Stimulated activated CD8-positive, alpha-beta memory T cell treated with anti-CD3 and anti-CD28 coated beads, Interleukin-2, amount 100 ng/mL, for 48 hours (primary cell): ENCODE measurements at places on chromosomes 4 and X.

DNA sequence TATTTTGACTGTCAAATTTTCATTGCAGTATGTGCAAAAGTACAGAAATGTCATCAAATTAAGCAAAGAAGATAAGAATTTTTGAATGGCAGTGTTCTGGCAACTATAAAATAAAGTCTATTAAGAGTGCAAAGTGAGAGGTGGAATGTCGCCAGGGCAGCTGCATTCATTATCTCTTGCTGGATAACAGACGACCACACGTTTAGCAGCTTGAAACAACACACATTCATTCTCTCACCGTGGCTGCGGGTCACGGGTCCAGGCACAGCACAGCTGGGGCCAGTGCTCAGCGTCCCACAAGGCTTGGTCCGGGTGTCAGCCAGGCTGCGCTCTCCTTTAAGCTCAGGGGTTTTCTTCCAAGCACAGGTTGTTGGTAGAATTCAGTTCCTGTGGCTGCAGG lies 113.9 kb downstream of the GPR143 start:
- no peak for DNase-seq

DNA sequence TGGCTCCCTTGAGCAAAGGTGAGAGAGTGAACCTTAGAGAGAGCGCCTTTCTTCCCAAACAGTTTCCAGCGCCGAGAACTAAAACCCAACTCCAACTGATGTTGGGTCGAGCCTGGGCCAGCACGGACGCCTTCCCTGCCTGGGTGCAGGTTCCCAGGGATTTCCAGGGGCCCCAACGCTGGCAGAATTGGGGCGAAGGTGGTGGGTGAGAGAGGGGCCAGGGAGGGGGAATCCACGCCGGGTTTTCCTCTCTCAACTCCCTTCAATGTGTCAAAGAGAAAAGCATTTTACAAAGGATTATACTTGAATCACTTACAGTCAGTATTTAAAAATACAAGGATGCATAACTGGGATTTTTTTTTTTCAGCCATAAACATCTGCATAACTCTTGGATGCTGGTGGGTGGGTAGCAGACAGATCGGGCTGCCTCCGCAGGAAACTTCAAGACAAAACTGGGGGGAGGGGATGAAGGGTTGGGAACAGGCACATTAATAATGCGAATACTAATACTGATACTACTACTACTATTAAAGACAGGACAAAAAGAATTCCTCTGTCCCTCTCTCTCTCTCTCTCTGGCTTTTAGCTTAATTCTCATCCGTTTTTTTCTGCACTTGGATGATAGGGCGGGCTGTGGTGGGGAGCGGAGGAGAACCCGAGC lies 1.3 kb upstream of the ARX start:
- no peak for DNase-seq

DNA sequence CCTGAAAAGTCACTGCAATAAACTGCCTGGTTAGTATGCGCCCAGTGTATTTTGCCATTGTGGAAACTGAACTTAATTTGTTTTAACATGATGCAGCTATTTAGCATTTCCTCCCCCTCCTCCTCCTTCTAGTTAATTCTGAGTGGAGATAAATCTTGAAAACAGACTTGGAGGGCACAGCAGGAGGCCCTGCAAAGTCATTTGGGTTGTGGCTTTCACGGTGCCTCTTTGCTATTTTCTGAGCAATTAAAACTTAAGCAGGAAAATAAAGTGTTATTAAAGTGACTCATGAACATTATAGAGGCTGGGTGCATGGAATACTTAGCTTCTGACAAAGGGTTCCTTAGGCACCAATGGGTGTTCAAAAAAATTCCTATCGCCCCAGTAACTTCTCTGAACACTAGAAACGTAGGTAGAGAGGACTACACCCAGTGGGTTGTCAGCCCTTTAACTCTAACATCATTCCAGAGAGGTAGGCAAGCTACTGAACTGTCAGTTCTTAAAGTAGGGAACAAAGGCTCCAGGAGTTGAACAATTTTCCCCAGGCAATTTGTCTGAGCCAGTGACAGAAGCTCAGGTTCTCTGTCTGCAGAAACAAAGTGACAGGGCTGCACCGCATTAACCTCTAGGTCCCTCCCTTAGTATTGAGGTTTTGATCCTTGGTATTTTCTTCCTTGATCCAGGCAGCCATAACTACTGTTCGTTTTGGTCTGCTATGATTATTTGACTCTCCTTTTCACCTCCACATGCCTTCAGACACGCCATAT lies 158.3 kb upstream of the KIT start:
- DNase-seq, result no peak

GRCh38 chr4:67624939-67625338 lies 66.4 kb downstream of the STAP1 start:
- no peak for DNase-seq

DNA sequence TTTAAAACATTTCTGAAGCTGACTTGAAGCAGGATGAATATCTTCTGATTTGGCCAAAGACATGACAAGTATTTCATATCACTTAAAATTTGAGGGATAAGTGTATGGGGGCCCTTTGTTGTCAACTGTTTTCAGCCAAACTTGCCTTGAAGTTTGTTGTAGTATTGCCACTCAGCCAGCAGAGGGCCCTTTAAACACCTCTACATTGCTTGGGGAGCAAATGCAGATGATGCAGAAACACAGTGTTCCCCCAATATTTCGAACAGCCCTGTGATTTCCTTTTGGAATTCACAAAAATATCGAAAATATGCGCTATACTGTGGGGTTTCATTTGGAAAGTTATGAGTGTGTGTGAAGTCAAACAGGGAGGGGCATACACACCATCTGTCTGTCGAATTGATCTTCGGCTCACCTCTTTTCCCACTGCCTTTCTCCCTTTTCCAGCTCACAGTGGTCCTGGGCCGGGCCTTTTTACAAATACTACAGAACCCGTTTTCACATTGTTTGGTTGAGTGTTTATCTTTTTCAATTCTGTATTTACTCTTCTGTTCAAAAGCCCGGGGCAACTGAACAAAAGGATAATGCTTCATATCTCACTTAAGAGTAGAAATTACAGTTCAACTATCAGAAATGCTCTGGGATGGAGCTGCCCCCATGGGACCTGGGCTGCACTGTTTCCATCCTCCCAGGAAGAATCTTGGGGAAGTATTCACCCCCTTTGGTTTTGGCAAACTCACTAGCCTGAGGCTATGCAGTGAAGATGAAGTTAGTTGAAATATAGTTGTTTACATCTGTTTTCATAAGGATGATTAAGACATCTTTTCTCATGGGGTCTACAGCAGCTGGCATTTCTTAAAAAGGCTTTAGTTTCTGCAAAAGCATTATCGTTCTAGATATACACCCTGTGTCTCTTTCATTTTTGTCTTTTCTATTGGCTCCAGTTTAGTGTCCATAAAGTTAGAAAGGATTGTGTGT lies 137.6 kb downstream of the EGF start:
- DNase-seq, result peak; percentile 26

DNA sequence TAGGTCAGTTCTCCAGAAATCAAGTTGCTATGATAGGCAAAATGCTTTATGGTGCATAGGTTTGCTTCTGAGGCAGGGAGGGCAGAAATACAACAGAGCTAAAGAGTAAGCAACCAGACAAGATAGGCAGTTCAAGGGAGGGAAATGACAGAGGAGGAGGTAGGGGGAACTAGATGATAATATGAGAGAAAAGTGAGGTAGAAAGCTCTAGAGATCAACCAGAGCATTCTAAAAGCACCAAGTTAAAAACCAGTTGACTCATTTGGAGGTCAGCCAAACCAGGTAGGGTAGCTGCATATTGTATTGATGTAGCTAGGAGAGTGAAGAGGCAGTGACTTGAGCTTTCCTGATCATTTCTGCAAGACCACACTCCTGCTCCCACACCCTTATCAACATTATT lies 49.0 kb upstream of the SLC16A2 start:
- no peak for DNase-seq

DNA sequence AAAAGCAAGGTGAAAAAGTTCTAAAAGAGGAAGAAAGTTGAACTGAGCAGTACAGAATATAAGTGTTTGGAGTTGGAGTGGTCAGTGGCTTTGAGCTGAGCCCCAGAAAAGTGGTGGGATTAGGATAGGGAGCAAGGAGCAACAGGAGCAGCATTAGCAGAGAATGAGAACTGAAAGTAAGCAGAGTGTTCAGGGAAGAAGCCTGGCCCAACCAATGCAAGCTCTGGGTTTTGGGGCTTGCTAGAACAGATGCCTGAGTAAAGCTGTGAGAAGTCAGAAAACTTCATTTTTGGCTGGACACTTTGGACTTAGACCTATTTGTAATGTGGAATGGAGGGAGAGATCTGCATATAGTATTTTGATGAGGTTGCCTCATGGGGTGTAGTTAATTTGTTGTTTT lies 17.8 kb downstream of the JADE1 start:
- DNase-seq, result no peak

GRCh38 chr4:5784021-5784420 lies 73.0 kb downstream of the EVC start:
- DNase-seq, result no peak
